AG09309 (cell line): ENCODE measurements at places on chromosomes 7 and 10.

- DNase-seq = no peak
These were observed 25.5 kb downstream of the VSIR start for GRCh38 chr10:71747551-71748523.

DNA sequence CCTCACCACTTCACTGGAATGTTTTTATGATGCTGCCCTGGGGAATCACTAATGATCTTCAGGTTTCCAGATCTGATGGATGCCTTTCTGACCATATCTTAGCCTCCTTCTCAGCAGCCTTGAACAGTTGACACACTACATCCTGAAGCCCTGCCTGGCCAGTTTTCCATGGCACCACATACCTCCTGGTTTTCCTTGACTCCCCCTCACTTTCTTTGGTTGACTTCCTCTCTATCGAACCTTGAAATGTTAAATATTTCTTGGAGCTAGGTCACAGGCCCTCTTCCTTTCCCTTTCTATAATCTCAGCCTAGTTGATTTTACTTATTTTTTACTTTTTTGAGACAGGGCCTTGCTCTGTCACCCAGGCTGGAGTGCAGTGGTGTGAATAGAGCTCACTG, 108.8 kb upstream of the CDK1 start:
- no peak for DNase-seq

- no peak for DNase-seq
These were observed 104.5 kb upstream of the PRSS58 start for GRCh38 chr7:142362349-142362748.

- no peak for DNase-seq
These were observed 85.1 kb downstream of the CPED1 start for GRCh38 chr7:121073463-121074099.

DNA sequence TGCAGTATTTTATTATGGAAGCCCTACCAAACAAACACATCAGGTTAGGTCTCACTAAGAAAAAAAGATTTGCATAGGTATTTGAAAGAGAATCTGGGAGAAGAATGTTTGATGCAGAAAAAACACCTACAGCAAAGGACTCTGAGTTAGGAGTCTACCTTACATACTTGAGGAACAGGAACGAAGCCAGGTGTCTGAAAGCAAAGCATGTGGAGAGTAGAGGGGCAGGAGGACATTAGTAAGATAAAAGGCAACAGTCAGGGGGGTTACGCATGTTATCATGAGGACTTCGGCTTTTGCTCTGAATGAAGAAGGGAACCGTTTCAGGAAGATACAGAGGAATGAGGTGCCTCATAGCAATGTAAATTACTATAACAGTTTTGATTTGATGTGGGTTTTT, 87.9 kb upstream of the PTER start:
- no peak for DNase-seq

DNA sequence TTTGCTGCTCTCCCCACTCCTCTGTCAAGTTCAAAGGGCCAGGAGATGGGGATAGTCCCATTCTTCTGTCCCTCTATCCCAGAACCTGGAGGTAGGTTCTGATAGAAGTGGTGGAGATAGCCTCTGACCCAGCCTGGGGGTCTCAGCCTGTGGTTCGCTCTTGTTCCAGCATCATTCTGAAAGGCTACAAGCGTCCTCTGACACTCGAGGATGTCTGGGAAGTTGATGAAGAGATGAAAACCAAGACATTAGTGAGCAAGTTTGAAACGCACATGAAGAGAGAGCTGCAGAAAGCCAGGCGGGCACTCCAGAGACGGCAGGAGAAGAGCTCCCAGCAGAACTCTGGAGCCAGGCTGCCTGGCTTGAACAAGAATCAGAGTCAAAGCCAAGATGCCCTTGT, 14.5 kb downstream of the ABCC2 start:
- DNase-seq = no peak
